ENCODE measurements at places on chromosomes 13 and 19.
A peak's percentile ranks its signal among the peaks of the same experiment; 100 is the strongest.

DNA sequence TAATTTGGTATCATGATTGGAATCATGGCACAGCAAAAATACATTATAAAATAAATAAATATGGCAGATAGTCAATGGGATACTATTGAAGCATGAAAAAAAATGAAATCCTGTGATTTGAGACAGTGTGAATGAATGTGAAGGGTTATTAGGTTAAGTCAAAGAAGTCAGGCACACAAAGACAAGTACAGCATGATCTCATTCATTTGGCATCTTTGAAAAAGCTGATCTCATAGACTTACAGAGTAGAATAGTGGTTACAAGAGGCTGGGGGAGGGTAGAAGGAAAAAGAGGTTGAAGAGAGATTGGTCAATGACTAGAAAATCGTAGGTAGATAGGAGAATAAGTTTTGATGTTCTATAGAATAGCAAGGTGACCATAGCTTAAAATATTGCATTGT, 295.1 kb upstream of the SLITRK5 start:
- DNase-seq, result no peak

GRCh38 chr13:50911081-50911631, 1.6 kb downstream of the RNASEH2B start:
- peak; percentile 37 for DNase-seq

DNA sequence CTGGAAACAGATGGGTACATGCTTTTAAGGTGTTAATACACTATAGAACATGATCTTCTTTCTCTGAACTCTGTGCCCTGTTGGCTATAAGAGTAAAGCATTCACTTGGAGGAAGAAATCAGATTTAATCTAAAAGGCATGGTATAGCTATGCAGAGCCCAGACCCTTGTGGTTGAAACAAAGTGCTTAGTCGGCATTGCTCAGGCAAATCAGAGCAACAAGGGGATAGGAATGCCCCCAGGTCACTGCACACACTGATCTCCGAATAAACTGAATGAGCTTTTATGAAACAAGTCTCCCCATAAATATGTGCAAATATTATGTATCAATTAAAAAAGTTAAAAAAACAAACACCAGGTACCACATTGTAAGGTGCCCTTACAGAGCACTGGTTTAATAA, 52.0 kb upstream of the RGCC start:
- no peak for DNase-seq

DNA sequence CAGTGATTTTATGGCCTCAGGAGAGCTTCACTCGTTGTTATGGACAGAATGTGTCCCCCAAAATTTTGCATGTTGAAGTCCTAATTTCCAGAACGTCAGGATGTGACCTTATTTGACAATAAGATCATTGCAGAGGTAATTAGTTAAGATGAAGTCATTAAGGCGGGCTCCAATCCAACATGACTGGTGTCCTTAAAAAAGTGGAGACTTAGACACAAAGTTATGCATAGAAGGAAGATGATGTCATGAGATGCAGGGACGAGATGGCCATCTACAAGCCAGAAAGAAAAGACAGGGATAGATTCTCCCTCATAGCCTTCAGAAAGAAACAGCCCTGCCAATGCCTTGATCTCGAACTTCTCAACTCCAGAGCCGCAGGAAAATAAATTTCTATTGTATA, 25.8 kb upstream of the SPATA13 start:
- no peak for DNase-seq

DNA sequence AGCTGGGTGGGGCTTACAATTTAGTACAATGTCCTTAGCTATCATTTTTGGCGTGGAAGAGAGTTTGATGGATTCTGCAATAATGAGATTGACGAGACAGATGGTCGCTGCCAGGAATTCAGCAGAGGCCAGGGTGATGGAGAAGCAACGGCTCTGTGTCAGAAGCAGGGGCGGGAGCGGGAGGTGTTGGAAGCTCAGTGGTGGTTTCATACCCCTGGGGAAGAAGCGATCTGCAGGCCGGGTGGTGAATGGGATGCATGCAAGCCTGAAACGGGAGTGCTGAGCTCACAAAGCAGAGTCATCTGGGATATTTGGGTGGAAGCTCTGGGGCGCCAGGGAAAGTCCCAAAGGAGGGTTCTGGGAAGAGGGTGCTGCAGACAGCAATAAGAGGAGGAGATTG, 370.8 kb downstream of the ZNF536 start:
- DNase-seq, result no peak

- DNase-seq, result no peak
Measured at GRCh38 chr13:25463496-25463895, 91.7 kb downstream of the ATP8A2 start.

GRCh38 chr19:33662391-33663092, 40.8 kb downstream of the CHST8 start:
- DNase-seq, result no peak

GRCh38 chr19:53883741-53884140, 1.7 kb downstream of the PRKCG start:
- DNase-seq, result no peak

DNA sequence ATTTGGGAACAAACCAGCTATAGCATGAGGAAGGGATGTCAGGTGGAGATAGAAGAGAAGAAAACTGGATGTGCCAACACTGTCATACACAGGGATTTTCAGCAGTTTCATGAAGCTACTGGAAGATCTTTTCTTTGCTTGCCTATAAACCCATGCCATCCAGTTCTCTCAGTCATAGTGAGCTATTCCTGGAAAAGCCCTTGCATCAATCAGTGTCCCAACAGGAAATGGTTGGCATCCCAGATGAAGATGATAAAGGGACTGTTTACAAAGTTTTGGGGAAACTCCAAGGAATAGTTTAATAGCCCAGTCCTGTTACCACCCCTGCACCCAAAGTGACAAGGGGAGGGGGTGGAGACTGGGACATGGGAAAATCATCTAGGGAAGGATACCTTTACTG, 58.5 kb upstream of the ARGLU1 start:
- no peak for DNase-seq

DNA sequence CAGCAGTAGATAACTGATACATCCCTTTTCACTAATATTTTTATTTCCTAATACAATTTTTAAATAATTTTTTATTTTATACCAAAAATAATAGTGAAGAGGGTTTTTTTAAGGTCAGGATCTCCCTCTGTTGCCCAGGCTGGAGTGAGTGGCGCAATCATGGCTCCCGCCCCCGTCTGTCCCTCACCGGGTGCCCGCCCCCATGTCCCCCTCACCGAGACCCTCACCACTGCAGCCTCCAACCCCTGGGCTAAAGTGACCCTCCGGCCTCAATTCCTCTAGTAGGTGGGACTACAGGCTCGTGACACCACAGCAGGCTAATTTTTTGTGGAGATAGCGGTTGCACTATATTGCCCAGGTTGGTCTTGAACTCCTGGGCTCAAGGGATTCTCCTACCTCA, 17.8 kb upstream of the ZNF846 start:
- no peak for DNase-seq

GRCh38 chr13:99215184-99215830, 14.7 kb downstream of the UBAC2 start:
- DNase-seq, result peak; percentile 63

DNA sequence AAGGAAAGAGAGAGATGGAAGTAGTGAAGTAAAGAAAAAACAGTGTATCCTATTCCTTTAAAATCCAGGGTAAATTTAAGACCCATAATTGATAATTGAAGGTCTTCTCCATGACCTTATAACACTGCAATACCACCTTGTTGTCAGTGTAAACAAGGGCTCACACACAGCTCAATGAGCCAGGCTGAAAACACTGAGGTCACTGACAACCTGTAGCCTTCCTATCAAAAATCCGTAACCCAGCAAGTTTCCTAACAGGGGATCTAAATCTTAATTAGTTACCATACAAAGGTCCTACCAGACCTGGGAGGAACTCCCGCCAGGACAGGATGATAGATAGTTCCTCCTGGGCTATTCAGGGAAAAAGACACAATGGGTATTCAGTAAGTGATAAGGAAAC, 1677.1 kb downstream of the OLFM4 start:
- no peak for DNase-seq

DNA sequence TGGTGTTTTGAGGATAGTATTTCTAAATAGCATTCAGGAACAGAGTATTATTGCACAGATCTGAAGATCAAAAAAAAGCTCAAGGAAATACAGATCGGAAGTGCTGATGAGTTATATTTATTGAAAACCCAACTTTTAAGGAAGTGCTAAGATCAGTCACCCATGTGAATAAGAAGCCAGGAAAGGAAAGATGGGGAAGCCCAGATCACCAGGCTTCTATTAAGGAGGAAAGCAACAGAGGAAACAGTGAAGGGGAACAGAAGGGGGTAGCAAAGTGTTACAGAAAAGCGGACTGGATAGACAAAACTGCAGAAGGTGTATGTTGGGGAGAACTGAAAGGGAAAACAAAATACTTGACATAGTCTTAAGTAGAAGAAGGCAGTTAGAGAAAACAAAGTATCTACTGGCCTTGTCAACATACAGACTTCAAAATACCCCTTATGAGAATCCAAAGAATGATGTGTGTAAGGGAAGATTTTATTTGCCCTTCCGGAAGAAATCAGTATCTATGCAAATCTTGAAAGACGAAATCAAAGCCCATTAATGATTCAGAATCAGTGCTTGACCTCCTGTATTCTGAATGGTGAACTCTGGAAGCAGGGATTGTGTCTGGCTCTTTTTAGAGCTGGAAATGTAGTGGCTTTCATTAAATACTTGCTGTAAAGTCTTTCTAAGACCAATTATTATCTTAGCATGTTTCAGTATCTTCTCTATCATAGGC, 12.1 kb downstream of the UFM1 start:
- no peak for DNase-seq

GRCh38 chr13:43444081-43444480, 342.7 kb downstream of the ENOX1 start:
- no peak for DNase-seq

- no peak for DNase-seq
Measured at GRCh38 chr19:57110592-57111328, 9.0 kb upstream of the USP29 start.

DNA sequence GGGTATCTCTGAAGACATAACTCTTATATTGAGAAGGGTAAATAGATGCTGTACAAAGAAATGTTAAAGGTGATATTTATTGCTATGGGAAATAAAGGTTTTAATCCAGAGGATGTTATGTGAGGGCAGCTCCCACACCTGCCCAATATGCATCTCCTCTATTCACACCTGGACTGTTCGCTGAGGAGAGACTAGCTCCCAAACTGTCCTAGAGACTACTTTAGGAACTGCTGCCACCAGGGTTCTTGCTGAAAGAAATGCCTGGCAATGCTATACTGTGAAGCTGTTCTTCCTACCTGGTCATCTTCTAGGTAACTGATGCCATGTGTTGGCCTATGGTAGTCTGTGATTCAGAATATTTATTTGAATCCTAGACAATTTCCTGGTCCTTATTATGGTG, 1421.5 kb upstream of the SPRY2 start:
- no peak for DNase-seq

DNA sequence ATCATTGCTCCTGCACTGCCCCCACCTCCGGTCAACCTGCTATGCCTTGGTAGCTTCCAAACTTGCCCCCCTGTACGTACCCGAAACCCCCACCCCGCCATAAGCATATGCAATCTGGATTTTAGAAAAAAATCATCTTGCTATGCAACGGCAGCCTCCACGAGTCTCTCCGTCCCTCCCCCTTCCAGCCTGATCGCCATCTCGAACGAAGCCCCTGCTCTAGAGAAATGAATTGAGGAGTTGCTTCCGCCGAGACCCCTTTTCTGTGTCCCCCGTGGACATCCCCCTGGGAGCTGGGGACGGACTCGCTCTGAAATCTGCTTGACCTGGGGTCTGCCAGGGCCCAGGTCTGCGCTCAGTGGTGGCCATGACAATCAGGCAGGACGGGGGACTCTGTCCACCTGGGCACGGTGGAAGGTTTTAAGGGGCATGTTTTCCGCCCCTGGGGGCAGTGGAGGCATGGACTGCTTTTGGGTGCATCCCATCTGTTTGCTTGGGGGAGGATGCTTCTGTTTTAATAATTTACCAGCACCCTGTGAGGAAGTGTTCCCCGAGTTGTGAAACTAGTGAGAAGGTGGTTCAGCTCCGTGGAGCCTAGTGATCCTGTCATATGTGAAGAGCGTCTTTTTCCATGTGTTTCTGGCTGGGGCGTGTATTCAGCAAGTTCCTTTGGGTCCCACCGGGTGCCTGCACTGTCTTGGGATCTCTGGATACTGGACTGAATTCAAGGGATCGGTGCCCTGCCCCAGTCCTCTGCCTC, 1.0 kb downstream of the KDM4B start:
- no peak for DNase-seq

DNA sequence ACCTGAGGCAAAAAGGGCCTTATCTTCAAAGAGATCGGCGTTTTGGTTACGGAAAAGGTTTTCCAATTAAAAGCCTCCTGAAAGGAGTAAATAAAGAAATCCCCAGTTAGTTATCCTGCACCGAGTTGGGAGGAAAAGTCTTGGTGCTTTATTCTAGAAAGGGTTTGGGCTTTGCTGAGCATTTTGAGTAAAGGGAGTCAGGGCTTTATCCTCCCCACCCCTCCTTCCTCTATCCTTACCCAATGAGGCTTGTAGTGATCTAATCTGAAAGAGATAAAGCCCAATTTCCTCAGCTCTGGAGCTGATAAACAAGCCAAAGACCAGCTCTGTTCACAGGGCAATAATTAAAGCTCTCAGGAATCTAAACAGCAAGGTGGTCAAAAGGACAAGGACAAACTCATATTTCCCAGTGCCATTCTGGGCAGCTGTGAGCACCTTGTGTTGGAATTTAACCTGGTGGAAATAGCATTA, 188.9 kb upstream of the TSC22D1 start:
- DNase-seq, result no peak

- no peak for DNase-seq
Measured at GRCh38 chr19:35856546-35857149, at the start of gene KIRREL2. TSS of gene KIRREL2 (plus strand) at chr19:35856911. CDS start at chr19:35857120, 209 bp downstream.

DNA sequence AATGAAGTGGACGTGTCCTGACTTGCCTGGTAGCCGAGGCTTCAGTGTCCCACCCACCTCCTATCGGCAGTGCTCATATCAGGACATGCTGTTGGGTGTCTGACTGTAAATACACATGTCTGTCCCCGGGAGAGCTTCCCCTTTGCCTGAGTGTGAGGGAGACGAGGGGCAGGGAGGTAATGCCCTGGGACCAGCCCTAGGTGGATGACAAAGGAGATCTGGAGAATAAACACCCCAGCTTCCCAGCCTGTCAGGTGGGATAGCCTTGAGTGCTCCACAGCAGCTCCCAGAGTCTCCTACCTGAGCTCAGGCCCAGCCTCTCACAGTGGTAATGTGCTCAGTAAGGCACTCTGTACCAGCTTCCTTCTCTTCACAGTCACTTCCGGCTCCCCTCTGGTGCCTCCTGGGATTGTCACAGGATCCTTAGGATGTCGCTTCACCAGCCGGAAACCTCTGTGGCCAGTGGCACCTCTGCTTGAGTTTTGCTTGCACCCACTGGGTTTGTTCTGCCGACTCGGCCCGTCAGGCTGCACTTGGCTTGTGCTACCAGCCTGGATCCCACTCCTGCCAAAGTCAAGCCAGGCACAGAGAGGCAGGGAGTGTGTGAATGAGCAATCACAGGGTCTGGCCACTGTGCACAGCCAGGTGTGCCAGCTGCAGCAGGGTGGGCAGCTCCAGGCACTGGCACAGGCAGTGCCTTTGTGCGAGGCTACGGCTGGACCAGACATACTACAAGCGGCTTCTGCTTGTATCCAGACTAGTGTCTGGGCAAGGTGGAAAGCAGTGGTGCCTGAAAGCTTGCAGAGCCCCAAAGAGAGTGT, 54.4 kb upstream of the RGCC start:
- DNase-seq, result no peak

GRCh38 chr19:50959731-50960500, 7.1 kb upstream of the KLK5 start:
- DNase-seq, result no peak

- DNase-seq, result no peak
Measured at GRCh38 chr19:36142046-36142445, 2.2 kb downstream of the CAPNS1 start.

GRCh38 chr13:98310485-98311199, 133.6 kb upstream of the RNF113B start:
- DNase-seq, result no peak
